ENCODE measurements at places on chromosomes 11 and 22. TPM values are rescaled to one million over a fixed set of nuclear protein-coding genes. Genes with fewer than 3 reads are reported as not detected.

GRCh38 chr11:125768336-125769046, 10.1 kb downstream of the PATE2 start:
- H3K27ac ChIP-seq, result no peak overlapping the region
- no peak overlapping the region for H3K4me3 ChIP-seq
- DNase-seq, result no peak
- peaks cover 55% of the 10 kb centered on the region for H3K27me3 ChIP-seq

DNA sequence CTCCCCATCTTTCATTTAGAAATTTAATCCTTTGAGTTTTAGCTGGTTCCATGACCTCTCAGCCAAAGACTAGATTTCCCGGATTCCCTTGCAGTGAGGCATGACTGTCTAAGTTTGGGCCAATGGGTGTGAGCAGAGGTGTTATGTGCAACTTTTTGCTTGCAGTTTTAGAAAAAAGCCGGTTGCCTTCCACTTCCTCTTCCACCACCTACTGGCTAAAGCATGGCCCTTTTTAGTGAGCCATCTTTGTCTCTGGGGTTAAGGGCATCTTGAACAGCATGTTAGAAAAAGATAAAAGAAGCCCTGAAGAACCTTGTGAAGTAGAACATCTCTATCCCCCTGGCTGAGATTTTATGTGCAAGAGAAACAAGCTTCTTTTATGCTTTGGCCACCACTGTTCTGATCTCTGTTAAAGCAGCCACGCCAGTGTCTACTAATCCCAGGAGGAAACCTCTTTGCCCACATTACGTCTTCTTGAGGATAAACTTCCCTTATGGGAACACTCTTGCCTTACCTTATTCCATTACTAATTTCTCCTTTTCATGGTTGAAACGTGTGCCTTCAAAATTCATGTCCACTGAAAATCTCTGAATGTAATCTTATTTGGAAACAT, 279.9 kb downstream of the TENM4 start:
- H3K4me3 ChIP-seq, result no peak overlapping the region
- H3K36me3 ChIP-seq, result no peaks in the 10 kb centered on the region
- DNase-seq, result no peak
- H3K27me3 ChIP-seq, result no peaks in the 10 kb centered on the region
- H3K27ac ChIP-seq, result no peak overlapping the region
- H3K4me1 ChIP-seq, result peaks cover 12% of the 10 kb centered on the region

- no peaks in the 10 kb centered on the region for H3K4me1 ChIP-seq
- H3K4me3 ChIP-seq, result no peak overlapping the region
- no peak for DNase-seq
- peaks cover 58% of the 10 kb centered on the region for H3K27me3 ChIP-seq
- no peaks in the 10 kb centered on the region for H3K36me3 ChIP-seq
These were observed 393.2 kb upstream of the TENM4 start for GRCh38 chr11:79834015-79834414.

DNA sequence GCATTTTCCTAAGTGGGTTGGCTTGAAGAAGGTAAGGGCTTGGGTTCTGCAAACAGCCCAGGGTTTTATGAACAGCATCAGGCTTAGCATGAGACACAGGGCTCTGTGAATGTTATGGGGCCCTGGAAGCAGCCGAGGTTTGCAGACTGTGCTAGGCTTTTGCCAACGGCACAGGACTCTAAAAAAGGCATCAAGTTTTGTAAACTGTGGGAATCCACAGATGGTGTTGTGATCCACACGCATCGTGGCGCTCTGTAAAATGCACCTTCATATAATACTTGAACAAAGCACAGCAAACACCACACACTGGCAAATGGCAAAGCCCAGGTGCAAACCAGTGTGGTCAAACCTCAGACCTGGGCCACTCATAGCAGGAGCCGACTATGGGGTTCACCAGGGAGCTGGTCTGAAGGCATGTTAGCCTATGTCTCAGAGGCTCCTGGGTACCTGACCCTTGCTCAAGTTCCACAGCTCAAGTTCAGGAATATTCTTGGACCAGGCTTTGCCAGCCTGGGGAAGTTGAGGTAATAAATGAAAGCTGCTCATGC, 2.4 kb upstream of the SLCO2B1 start:
- peaks cover 7% of the 10 kb centered on the region for H3K4me1 ChIP-seq
- no peak overlapping the region for H3K27ac ChIP-seq
- no peak for DNase-seq
- H3K27me3 ChIP-seq, result peaks cover 15% of the 10 kb centered on the region
- H3K4me3 ChIP-seq, result no peak overlapping the region
- H3K36me3 ChIP-seq, result no peaks in the 10 kb centered on the region

GRCh38 chr22:17924735-17925364, 99.5 kb downstream of the MICAL3 start:
- no peak overlapping the region for H3K4me3 ChIP-seq
- no peaks in the 10 kb centered on the region for H3K36me3 ChIP-seq
- no peak overlapping the region for H3K27ac ChIP-seq
- no peaks in the 10 kb centered on the region for H3K27me3 ChIP-seq
- no peak for DNase-seq
- H3K4me1 ChIP-seq, result peaks cover 50% of the 10 kb centered on the region

- peaks cover 23% of the 10 kb centered on the region for H3K4me1 ChIP-seq
- no peak for DNase-seq
- H3K36me3 ChIP-seq, result no peaks in the 10 kb centered on the region
- no peak overlapping the region for H3K4me3 ChIP-seq
These were observed 49.7 kb upstream of the EMID1 start for GRCh38 chr22:29155966-29156365.

- H3K27ac ChIP-seq, result no peak overlapping the region
- H3K27me3 ChIP-seq, result no peaks in the 10 kb centered on the region
- no peak overlapping the region for H3K4me3 ChIP-seq
- no peaks in the 10 kb centered on the region for H3K4me1 ChIP-seq
- no peak for DNase-seq
These were observed 19.9 kb downstream of the TRIOBP start for GRCh38 chr22:37716708-37717107.

- no peaks in the 10 kb centered on the region for H3K4me1 ChIP-seq
- DNase-seq, result no peak
- H3K27ac ChIP-seq, result no peak overlapping the region
- no peaks in the 10 kb centered on the region for H3K36me3 ChIP-seq
These were observed 33.3 kb downstream of the FAM83F start for GRCh38 chr22:40028098-40028425.

- H3K27ac ChIP-seq, result no peak overlapping the region
- no peak for DNase-seq
- H3K4me3 ChIP-seq, result no peak overlapping the region
- no peaks in the 10 kb centered on the region for H3K36me3 ChIP-seq
- peaks cover 48% of the 10 kb centered on the region for H3K27me3 ChIP-seq
These were observed 17.5 kb downstream of the KCNJ5 start for GRCh38 chr11:128908391-128909246.

GRCh38 chr11:61334434-61335354, 1.7 kb downstream of the TKFC start:
- H3K4me3 ChIP-seq, result peak overlapping the region; percentile 89
- no peak for DNase-seq
- H3K27ac ChIP-seq, result peak overlapping the region; percentile 97

DNA sequence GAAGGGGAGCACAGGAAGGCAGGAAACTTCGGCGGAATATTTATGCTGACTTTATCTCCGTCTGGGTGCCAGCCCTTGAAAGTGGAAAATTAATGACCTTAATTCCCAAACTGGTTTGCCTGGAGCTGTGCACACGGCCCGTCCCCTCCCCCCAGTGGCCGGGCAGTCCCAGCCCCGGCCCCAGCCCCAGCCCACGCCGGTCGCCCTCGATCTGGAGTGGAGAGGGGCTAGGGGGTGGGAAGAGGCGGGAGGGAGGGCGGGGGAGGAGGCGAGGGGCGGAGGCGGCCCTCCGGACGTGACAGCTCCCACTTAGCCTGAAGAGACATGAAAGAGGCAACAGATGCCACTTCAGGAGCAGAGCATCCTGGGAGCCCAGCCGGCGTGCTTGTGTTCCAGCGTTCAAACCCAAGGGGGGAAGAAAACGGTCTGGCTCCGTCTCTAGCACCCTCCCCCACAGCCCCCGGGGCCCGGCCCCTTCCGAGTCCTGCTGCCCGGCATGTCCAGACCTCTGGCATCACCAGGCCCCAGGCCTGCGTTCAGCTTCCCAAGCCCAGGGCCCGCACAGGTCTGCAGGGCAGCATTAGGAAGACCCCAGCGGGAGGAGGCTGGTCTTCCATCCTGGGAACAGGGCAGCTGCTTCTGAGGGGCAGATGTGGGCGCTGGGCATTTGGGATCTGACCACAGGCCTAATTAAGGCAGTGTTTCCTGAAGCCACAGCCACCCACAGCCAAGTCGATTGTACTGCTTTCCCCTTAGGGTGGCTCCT, 20.0 kb upstream of the LMO1 start:
- no peak for DNase-seq
- peaks cover 12% of the 10 kb centered on the region for H3K27me3 ChIP-seq
- H3K36me3 ChIP-seq, result no peaks in the 10 kb centered on the region

- H3K4me1 ChIP-seq, result peaks cover 20% of the 10 kb centered on the region
- DNase-seq, result no peak
- peaks cover 2% of the 10 kb centered on the region for H3K36me3 ChIP-seq
- no peak overlapping the region for H3K27ac ChIP-seq
- no peaks in the 10 kb centered on the region for H3K27me3 ChIP-seq
- no peak overlapping the region for H3K4me3 ChIP-seq
These were observed 43.9 kb upstream of the ANGPTL5 start for GRCh38 chr11:101960231-101960630.

- H3K4me3 ChIP-seq, result no peak overlapping the region
- no peak overlapping the region for H3K27ac ChIP-seq
- peaks cover 19% of the 10 kb centered on the region for H3K4me1 ChIP-seq
- no peaks in the 10 kb centered on the region for H3K36me3 ChIP-seq
These were observed 164.0 kb upstream of the CTSC start for GRCh38 chr11:88501541-88501940.

DNA sequence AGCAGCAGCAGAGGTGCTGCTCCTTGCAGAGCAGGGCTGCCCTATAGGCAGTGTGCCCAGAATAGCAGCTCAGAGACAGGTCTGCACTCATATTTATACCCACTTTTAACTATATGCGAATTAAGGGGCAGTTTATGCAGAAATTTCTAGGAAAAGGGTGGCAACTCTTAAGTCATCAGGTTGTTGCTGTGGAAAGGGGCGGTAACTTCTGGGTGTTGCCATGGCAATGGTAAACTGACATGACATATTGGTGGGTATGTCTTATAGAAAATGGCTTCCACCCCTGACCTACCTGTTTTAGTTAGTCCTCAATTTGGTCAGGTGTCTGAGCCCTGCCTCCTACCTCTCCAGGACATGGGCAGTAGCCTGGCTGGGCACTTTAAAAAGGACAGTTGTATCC, 122.3 kb downstream of the ATXN10 start:
- no peak overlapping the region for H3K4me3 ChIP-seq
- H3K36me3 ChIP-seq, result peaks cover 61% of the 10 kb centered on the region
- no peak overlapping the region for H3K27ac ChIP-seq
- H3K4me1 ChIP-seq, result no peaks in the 10 kb centered on the region
- no peaks in the 10 kb centered on the region for H3K27me3 ChIP-seq

DNA sequence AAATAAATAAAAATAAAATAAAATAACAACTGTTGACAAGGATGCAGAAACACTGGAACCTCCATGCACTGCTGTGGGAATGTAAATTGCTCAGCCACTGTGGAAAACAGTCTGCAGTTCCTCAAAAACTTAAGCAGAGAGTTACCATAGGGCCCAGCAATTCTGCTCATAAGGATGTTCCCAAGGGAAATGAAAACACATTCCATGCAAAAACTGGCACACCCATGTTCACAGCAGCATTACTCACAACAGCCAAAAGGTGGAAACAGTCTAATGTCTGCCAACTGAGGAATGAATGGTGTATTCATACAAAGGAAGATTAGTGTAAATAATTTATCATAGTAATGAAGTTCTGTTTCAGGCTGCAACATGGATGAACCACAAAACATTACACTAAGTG, 3.2 kb upstream of the KRTAP5-10 start:
- H3K4me3 ChIP-seq, result no peak overlapping the region
- H3K27ac ChIP-seq, result no peak overlapping the region
- peaks cover 20% of the 10 kb centered on the region for H3K4me1 ChIP-seq
- no peak for DNase-seq

DNA sequence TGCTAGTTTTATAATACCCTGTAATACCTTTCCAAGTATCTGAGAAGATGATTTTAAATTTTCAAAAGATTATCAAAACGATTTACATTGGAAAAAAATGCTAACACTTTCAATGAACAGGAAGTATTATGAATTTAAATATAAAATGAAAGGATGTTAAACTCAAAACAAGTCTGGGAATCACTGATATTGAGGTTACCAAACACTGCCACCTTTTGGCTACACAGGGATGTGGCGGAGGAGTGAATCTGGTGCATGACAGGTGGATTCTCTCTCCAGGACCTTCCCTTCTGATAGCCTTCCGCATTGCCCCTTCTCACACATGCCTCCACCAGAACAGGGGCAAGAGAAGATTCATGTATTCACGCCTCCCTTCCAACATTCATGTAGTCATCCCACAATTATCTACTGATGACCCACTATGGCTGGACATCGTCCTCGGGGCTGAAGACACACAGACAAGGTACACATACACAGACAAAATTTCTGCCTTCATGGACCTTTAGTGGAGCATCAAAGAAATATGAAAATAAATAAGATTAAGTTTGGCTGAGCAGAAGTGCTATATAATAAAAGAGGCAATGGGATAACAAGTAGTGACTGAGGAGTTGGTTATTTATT, 34.7 kb downstream of the ATG16L2 start:
- H3K4me3 ChIP-seq, result no peak overlapping the region
- peaks cover 2% of the 10 kb centered on the region for H3K4me1 ChIP-seq
- no peak for DNase-seq
- no peaks in the 10 kb centered on the region for H3K27me3 ChIP-seq
- peak overlapping the region; percentile 31 for H3K27ac ChIP-seq
- peaks cover 24% of the 10 kb centered on the region for H3K36me3 ChIP-seq

DNA sequence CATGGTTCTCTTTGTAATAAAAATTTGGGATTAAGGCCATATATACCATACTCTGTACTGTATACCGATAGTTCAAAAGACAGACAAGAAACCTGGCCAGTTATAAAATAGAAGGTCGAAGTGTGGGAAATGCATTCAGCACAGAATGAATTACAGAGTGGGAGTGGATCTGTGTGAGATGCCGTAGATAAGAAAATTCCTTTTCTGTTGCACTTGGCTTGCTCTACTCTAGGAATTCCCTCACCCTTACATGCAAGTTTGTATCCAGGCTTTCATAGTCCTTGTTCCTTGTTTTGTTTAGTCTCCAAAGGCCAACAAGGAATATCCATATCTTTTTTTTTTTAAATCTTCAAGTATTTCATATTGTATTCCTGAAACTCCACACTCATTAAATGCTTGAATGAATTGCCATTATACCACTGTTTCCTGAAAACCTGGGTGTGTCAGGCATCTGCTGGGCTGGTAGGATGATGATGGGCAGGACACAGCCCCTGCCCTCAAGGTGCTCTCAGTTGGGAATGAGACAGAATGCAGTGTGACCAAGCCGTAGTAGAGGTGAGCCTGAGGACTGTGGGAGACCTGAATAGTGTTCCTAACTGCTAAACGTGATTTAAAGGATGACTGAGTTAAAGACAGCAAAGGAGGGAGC, 53.5 kb downstream of the TEAD1 start:
- no peaks in the 10 kb centered on the region for H3K36me3 ChIP-seq
- H3K4me3 ChIP-seq, result peak overlapping the region; percentile 6
- H3K27me3 ChIP-seq, result no peaks in the 10 kb centered on the region
- H3K4me1 ChIP-seq, result peaks cover 90% of the 10 kb centered on the region

The NRIP3 gene
- total RNA-seq, result 1.5 TPM

The TRIM51 gene
- total RNA-seq, result not detected

The YPEL1 gene
- 18.4 TPM for total RNA-seq

The ISX gene
- total RNA-seq, result 2.6 TPM

The ARHGEF17 gene
- total RNA-seq, result 136 TPM

The SOX10 gene
- 0.09 TPM for total RNA-seq

The CDCA5 gene
- total RNA-seq, result 16.5 TPM

The KDM4D gene
- 2.6 TPM for total RNA-seq

The TRMU gene
- total RNA-seq, result 65.5 TPM

The ANGPTL5 gene
- total RNA-seq, result not detected

Measured in mesothelial cell of epicardium (in vitro differentiated cells).